ENCODE measurements at places on chromosomes 12 and 14. TPM values are rescaled to one million over a fixed set of nuclear protein-coding genes. Genes with fewer than 3 reads are reported as not detected.

KRT71 gene
- not detected for total RNA-seq

IRAK3 gene
- total RNA-seq = 1.0 TPM

COCH gene
- total RNA-seq = 0.57 TPM

UTP20 gene
- total RNA-seq = 25.0 TPM

ZFHX2 gene
- total RNA-seq = 1.1 TPM

SLC7A8 gene
- total RNA-seq = 1.9 TPM

FGD6 gene
- total RNA-seq = 1.4 TPM

FMNL3 gene
- 27.6 TPM for total RNA-seq

PTGES3 gene
- total RNA-seq = 294 TPM

MANSC1 gene
- 1.4 TPM for total RNA-seq

DLGAP5 gene
- total RNA-seq = 187 TPM

RIC8B gene
- 16.5 TPM for total RNA-seq

ARHGEF40 gene
- 0.23 TPM for total RNA-seq

ARHGEF25 gene
- 4.8 TPM for total RNA-seq

OR5AU1 gene
- total RNA-seq = not detected

TGFB3 gene
- total RNA-seq = 2.8 TPM

NOVA1 gene
- total RNA-seq = 1.5 TPM

GRIP1 gene
- 0.82 TPM for total RNA-seq

HOXC12 gene
- not detected for total RNA-seq

NACA gene
- total RNA-seq = 1,104 TPM

PNMA1 gene
- 29.2 TPM for total RNA-seq

TCL1B gene
- total RNA-seq = not detected

CLEC4C gene
- total RNA-seq = not detected

SCN8A gene
- total RNA-seq = 0.84 TPM

NGB gene
- not detected for total RNA-seq

WSCD2 gene
- not detected for total RNA-seq

GALNT4 gene
- 3.0 TPM for total RNA-seq

ATL1 gene
- total RNA-seq = 1.3 TPM

DPPA3 gene
- not detected for total RNA-seq

RDH5 gene
- total RNA-seq = 6.4 TPM

LRP1-AS gene
- total RNA-seq = not detected

CLIP1 gene
- 69.0 TPM for total RNA-seq

KRT74 gene
- total RNA-seq = not detected

AQP6 gene
- total RNA-seq = not detected

SOX5 gene
- not detected for total RNA-seq

CLEC1B gene
- total RNA-seq = not detected

PLEKHD1 gene
- total RNA-seq = 0.12 TPM

HOXC4 gene
- not detected for total RNA-seq

SLC39A5 gene
- 0.51 TPM for total RNA-seq

IL31 gene
- total RNA-seq = 0.87 TPM

TAS2R9 gene
- total RNA-seq = not detected

IL22 gene
- 8.4 TPM for total RNA-seq

CLEC2A gene
- total RNA-seq = not detected

LMBR1L gene
- 134 TPM for total RNA-seq

DPY19L2 gene
- 3.8 TPM for total RNA-seq

SSTR1 gene
- not detected for total RNA-seq

TOMM20L gene
- total RNA-seq = not detected

Data from activated naive CD4-positive, alpha-beta T cell treated with anti-CD3 and anti-CD28 coated beads, Interleukin-2, amount 50 U/mL, for 72 hours (primary cell).